ENCODE measurements at places on chromosomes 12 and 14. TPM values are rescaled to one million over a fixed set of nuclear protein-coding genes. Genes with fewer than 3 reads are reported as not detected.

Gene OVCH1
- total RNA-seq = 0.98 TPM

Gene MMP17
- total RNA-seq = 11.0 TPM

Gene ACSM4
- not detected for total RNA-seq

Gene ASCL1
- total RNA-seq = not detected

Gene TMEM233
- total RNA-seq = 4.8 TPM
